ENCODE measurements at places on chromosomes 4 and X. TPM values are rescaled to one million over a fixed set of nuclear protein-coding genes. Genes with fewer than 3 reads are reported as not detected.

DNA sequence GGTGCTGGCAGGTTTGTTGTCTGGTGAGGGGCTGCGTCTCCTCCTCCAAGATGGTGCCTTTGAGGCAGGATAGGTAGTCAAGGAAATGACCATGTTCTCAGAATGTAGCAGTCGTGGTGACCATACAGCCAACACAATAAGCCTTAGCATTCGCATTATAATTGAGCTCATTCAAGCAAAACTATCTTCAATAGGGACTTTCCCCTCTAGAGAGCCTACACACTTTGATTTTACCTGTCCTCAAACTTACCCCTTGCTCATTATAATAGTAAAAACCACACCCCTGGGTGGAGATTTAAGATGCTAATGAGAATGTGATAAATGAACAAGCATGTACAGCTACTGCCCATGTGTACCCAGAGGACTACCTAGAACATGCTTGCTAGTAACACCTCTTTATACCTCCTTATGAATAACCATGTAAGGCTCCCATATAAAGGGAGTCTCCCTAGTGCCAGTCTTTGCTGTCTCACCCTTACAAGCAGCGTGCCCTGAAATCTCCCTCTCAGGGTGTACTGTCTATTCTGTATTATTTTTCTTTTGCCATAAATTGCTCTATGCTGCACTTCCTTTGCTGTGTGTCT, 48.2 kb downstream of the FGFBP1 start:
- DNase-seq, result no peak

- peak; percentile 90 for DNase-seq
Measured at GRCh38 chrX:154368630-154369448, 5.6 kb downstream of the FLNA start.

GRCh38 chrX:323721-324628, 5.4 kb upstream of the GTPBP6 start:
- DNase-seq, result peak; percentile 67

The CXCR3 gene
- 1.6 TPM for total RNA-seq

Data from upper lobe of right lung (tissue), 1 donor.